Motor neuron (in vitro differentiated cells): ENCODE measurements at places on chromosomes 1 and 21. TPM values are rescaled to one million over a fixed set of nuclear protein-coding genes. Genes with fewer than 3 reads are reported as not detected.

GRCh38 chr1:198693321-198693720 is 54.5 kb downstream of the PTPRC start:
- no peak for ATAC-seq

DNA sequence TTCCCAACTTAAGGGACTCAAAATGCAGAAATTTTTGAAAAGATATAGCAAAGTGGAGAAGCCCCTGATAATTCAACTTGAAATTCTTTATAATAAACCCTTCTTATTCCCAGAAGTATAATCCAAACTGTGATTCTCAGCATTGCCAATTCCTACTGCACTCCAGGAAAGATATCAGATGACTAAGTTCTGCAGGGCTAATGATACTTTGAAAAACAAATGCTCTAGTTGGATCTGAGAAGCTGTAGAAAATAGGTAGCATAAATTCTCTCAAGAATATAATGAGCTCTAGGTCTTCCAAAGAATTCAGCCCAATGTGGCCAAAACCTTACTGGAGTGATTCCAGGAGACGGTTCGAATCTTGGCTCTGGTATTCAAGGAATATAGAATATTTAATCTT is 294.0 kb upstream of the PTBP2 start:
- no peak for ATAC-seq

- ATAC-seq, result no peak
Measured at GRCh38 chr1:76827066-76827465, 40.2 kb upstream of the ST6GALNAC5 start.

The CCDC30 gene
- total RNA-seq, result 16.5 TPM in 2 replicates

DNA sequence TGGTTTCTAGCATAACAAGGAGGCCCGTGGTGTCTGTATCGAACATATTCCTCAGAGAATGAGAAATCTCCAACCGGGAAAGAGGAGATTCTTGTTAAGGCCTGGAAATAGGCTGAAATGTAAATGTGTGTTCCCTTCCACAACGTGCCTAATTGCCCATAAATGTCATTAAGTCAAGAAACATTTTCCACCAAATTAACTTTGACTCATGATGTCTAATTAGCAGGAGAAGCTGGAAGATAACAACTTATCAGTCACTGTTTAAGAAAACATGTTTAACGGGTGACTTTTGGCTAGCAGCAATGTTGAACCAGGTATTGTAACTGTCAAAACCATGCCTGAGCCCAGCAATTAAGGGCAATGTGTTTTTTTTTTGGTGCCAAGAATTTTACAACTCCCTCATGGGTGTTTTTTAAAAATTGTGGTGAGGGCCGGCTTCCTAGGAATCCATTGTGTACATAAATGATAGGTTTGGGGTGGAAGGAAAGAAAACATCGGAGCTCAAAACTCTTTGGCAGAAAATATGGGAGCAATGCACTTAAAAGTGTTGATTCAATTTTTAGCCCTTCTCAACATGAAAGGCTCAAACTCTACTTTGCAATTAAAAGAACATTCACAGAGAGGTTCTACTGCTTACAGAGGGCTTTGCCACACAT is 67.0 kb downstream of the OLIG1 start:
- no peak for ATAC-seq

DNA sequence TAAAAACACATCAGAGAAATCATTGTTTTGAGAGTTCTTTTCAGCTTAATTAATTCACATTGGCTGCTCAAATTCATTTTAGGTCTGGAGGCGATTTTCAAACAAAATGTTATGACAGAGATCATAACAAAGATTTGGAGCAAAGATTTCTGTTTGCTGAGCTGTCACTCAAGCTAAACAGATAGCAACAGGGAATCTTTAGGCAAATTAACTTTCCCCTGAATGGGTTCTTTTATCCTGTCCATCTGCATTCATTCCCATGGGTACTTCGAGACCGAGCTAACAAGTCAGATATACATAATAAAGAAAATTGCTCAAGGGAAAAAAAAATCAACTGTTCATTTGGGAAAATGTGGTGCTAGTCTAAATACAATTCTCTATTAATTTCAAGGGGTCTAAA is 30.2 kb upstream of the CA6 start:
- ATAC-seq, result no peak

DNA sequence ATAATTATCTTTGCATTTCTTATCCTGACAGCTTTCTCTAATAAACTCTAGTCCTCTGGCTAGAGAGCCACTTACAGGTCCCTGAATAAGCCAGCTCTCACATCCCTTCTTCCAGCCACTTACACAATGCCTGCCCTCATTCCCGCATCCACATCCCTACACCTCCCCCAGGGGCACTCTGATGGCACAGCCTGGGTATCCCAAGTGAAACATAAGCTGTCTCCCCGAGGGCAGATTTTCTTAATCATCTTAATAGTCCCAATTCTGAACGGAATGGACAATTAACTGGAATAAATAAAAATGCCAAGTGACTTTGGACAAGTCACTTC is 4.9 kb downstream of the RHOC start:
- ATAC-seq, result no peak

The LRRC38 gene
- 0.85 TPM in 1 of 2 replicates, not detected in the other for total RNA-seq

The TRABD2B gene
- 0.38 and 0.42 TPM in 2 replicates for total RNA-seq

GRCh38 chr21:25556091-25556490 is 51.2 kb downstream of the MRPL39 start:
- ATAC-seq, result no peak

GRCh38 chr1:219330001-219330400 is 156.3 kb downstream of the LYPLAL1 start:
- ATAC-seq, result no peak

- ATAC-seq, result no peak
Measured at GRCh38 chr1:214581785-214582184, 21.2 kb upstream of the CENPF start.

DNA sequence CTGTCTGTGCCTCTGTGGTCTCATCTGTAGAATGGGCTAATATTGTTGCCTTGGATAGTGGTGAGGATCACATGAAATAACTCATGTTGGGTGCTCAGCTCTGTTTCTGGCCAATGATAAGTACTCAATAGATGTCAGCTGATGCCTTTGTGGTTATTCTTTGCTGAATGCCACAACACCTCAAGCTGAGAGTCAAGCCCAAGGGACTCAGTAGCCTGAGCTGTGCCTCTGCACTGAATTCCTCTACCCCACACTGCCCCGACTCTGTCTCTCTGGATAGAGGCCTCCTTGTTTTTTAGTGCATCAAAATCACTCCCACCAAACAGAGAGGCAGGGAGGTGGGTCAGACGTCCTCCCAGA is 196.1 kb upstream of the VAMP3 start:
- ATAC-seq, result no peak

DNA sequence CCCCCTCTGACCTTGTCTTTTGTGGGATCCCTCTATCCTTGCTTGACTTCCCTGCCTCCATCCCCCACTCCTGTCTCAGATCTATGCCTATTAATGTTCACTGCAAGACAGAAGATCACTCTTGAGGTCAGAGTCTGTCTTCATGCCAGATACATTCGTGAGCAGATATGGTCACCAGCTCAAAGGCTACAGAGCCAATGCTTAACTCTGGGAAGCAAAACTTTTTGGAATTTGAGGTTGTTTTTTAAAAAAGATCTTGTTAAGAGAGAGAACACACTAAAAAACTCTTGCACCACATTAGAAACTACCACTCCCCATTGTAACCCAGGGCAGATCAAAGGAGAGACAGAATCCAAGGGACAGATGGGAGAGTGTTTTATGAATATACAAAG is 17.1 kb upstream of the A3GALT2 start:
- no peak for ATAC-seq

- ATAC-seq, result no peak
Measured at GRCh38 chr1:94254073-94254810, 16.9 kb upstream of the ARHGAP29 start.

DNA sequence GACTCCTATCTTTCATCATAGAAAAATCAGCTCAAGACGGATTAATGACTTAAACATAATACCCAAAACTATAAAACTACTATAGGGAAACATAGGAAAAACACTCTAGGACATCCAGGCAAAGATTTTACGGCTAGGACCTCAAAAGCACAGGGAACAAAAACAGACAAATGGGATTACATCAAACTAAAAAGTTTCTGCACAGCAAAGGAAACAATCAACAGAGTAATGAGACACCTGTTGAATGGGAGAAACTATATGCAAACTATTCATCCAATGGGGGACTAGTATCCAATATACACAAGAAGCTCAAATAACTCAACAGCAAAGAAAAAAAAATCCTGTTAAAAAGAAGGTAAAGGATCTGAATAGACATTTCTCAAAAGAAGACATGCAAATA is 18.6 kb downstream of the NSL1 start:
- no peak for ATAC-seq

DNA sequence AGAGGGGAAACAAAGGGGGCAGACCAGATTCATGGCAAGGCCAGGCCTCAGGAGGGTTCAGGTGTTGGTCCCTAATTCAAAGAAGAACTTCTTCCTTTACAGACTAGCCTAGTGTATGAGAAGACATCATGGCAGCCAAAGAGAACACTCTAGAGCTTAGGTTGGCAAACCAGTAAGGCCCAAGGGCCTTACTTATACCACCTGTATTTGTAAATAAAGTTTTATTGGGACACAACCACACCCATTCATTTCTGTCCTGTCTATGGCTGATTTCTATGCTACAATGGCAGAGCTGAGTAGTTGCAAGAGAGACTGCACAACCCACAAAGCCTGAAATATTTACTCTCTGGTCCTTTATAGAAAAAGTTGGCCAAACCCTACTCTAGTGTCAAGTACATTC is 42.3 kb downstream of the SSBP3 start:
- no peak for ATAC-seq

DNA sequence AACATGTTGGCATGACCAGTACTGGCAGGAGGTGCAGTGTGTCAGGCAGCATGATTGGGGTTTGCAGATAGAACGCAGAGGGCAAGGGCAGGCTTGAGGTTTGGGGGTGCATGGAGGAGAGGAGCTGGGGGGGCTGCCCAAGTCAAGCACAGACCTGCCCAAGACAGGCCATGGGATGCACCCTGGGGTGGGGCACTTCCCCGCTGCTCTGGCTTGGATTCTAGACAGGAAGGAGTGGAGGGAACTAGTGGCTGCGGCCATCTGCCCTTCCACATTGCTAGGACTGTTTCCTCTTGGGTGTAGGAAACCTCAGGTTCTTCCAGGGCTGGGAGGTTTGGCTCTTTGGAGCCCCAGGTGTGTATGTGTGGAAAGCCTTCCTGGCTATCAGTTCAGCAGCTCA is 3.0 kb downstream of the PDXK start:
- ATAC-seq, result no peak

DNA sequence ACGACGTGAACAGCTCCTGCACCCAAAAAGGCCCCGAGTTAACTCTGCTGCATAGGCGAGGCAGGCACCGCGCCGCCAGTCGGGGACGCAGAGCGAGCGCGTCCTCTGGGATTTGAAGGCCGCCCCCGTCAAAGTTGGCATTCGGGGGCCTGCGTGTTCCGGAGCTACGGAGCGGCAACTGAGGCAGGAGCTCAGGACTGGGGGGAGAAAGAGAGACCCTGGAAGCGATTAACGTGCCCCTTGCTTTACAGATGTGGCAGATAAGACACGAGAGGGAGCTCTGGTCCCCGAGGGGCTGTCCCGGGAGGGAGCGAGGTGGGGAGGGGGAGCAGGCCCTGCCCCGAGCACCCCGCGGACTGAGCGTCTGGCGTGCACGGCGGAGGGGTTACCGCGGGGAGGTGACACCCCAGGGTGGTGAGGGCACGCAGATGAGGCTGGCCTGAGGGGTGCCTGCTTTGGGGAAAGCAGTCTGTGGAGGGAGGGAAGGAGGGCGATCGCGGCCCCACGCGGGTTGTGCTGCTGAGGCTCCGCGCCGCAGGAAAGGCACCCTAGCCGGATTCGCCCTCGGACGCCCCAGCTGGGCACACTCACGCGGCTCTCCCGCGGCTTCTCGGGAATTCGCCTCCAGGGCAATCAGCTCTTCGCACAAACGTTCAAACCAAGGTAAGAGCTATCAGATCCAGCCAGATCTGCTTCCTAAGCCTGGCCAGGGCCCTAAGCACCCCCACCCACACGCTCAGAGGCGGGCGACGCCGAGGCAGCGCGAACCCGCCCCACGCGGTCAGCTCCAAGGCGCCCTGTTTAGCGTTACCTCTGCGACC is 26.5 kb downstream of the ACTA1 start:
- no peak for ATAC-seq

DNA sequence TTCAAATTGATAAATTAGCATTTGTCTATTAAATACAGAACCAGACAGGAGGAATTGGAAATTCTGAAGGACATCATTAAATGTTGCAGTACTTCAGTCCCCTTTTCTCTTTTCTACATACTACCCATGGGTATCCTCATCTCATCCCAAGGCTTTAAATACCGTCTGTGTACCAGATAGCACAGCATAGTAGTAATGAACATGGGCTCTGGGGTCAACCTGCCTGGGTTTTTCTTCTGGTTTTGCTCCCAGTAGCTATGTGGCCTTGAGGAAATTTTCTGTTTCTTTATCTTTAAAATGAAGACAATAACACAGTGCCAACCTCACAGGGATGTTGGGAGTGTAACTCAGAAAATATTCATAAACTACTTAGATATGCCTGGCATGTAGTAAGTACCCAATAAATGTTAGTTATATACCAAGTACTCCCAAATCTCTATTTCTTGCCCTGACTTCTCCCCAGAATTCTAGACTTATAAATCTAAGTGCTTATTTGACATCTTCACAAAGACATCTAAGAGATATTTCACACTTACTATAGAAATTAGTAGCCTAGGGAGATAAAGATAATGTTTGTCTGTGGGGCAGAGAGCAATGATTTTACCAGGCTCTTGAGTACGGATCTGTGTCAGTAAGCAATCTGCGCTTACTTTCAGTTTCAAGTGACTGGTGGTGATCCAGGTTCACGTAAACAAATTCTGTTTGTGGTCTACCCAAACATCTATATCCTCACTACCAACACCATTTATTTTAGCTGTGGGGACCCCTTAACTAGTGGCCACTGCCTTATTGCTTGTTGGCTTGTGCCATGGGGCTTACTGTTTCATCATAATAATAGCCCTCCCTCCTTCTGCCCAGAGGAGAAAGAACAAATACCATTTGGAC is 37.3 kb downstream of the VANGL2 start:
- ATAC-seq, result no peak

The SETSIP gene
- 0.60 and 0.87 TPM in 2 replicates for total RNA-seq

DNA sequence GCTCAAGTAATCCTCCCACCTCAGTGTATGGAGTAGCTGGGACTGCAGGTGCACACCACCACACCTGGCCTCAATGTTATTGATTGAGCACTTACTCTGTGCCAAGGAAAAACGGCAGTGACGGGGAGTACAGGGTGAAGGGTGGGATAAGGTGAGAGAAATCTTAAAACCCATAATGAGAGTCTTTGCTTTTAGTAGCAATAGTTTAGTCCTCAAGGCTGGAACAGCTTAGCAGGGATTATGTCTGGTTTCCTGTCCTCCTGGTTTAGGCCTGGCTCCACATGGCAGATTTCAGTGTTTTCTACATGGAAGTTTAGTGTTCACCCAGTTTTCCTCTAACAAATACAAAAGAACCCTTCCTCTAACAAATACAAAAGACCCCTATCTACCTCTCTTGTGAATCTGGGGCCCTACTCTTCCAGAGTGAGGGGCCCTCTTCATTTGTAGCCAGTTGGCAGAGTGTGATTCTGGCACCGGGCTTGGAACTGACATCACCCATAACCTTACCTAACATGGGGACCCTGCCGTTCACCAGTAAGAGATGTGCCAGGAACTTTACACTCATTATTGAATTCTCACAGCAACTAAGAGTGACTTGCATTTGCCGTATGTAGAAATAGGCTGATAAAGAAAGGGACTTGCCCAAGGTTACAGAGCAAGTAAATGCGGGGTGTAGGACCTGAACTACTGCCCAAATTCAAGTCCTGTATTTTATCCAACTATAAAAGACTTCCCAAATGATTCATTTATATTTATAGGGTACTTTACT is 6.9 kb downstream of the ZNF691 start:
- no peak for ATAC-seq

- ATAC-seq, result no peak
Measured at GRCh38 chr1:41434306-41434705, 50.2 kb downstream of the EDN2 start.
